Activated CD4-positive, alpha-beta T cell treated with anti-CD3 and anti-CD28 coated beads, Interleukin-2, amount 50 U/mL, for 1 hour (primary cell): ENCODE measurements at places on chromosomes 2 and 18.

DNA sequence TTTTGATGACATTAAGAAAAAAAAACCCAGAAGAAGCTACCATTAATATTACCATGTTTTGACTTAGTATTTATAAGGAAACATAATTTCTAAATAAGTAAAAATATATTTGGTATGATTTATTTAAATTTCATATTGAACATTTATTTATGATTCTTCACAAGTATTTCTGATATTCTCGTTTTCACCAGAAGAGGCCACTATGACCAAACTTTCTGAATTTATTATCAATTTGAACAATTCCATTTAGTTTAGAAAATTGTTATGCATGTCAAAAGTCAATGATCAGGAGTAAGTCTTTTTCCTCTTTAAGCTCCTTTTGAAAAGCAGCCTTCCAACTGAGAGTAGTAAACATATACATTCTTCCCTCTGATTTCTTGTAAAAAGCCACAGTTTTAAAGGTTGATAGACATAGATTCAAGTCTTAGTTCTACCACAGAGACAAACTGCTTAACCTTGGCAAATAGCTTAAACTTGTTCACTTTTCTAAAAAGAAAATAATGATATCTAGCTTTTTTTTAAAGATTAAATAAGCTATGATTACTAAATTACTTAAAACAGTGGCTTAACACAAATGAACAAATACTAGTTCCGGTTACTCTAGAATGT, 329.9 kb downstream of the TRIB2 start:
- no peak for DNase-seq

GRCh38 chr2:20184067-20184938, 40.6 kb downstream of the SDC1 start:
- DNase-seq, result no peak

DNA sequence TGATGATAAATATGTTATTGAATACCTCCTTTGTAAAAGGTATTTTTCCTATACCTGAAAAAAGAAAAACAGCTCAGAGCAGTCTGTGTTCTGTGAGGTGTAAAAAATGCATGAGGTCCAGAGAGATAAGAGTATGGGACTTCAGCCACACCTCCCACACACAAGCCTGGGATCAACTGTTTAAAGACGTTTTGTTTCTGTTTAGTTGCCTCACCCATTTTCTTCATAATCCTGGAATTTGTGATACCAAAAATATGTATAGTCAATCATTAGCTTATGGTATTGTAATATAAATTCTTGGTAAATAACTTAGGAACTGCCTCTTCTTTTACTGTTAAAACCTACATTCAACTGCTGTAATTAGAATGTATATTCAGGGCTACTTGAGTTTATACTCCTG, 1322.9 kb upstream of the TMEFF2 start:
- no peak for DNase-seq

GRCh38 chr2:22904126-22904684, 480.8 kb upstream of the KLHL29 start:
- no peak for DNase-seq

GRCh38 chr2:232309592-232309991, 69.0 kb upstream of the ALPP start:
- DNase-seq, result no peak

GRCh38 chr2:177548636-177549035, 156.1 kb downstream of the AGPS start:
- no peak for DNase-seq

- DNase-seq, result no peak
Observed at GRCh38 chr2:173226899-173227698, 127.6 kb upstream of the CDCA7 start.

GRCh38 chr2:187017438-187017837, 168.5 kb upstream of the ZSWIM2 start:
- no peak for DNase-seq

DNA sequence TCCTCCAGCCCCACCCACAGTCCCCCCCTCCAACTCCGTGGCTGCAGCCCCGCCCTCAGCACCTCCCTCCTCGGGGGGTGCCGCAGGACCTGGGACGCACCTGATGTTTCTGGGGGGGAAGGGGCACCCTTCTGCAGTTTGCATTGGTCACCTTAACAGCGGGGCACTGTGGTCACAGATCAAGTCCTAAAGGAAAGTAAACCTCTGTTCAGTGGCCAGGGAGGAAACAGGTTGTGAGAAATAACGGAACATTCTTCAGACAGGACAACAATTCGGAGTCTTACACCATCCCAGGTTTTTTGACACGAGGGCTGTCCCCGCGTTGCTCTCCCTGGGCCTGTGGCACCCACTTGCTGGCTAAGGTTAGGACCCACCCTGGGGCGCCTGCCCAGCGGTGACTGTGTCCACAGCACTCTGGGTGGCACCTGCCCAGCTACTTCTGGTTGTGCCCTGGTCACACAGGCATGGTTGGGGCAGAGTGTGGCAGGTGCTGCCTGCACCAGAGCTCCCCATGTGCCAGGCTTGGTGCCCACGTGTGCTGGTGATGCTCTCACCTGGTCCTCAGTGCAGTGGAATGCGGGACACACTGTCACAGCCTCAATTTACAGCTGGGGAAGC, 93.5 kb upstream of the OTOS start:
- DNase-seq, result no peak

DNA sequence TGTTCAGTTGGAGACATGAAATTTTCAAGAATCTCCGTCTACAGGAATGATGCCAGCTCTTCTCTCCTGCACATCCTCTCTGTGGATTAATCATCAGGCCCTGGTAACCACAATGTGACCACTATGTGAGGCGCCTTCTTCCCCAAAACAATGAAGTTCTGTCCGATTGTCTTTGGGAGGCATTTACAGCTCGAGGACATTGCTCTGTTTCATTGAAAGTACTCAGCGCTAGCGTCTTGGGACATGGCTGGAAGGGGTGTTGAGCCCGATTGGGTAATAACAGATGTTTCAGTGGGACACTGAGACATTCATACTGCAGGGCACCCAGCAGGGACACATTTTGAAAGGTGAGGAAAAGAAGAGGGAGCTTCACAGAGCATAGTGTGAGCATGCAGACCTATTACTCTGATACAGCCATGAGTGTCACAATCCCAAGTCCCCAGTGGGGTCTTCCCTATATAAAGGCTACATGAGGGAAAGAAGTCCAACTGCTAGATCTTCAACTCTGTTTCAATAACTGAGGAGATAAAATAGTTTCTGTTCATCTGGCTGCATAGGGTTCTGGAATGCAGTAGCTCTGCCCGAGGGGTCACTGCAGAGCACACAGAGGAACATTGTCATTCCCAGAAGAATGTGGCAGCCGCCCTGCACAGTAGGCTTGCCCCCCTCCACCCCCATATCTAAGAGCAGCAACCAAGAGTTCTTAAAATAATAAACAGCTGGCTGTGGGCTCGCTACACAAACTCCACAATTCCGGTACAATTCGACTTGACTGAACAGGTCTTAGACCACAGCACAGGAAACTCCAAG, 237.3 kb downstream of the OSR1 start:
- no peak for DNase-seq

- no peak for DNase-seq
Observed at GRCh38 chr18:75048776-75049454, 160.0 kb downstream of the PTGR3 start.

DNA sequence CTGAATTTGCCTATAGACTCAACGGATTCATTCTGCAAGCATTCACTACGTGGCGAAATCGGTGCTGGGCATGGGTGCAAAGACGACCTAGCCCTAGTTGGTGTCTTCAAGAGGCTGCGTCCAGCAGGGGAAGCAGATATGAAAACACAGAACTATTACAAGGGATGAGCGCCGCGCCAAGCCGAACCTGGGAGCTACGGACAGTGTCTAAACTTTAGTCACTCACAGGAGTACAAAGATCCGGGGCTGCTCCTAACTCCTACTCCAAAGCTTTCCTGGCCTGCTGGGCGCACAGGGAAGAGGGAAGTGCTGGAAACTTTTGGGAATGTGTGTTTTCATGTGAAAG, 732 bp upstream of the ANXA4 start:
- peak; percentile 8 for DNase-seq

GRCh38 chr2:169237286-169237685, 125.0 kb downstream of the LRP2 start:
- no peak for DNase-seq

- DNase-seq, result no peak
Observed at GRCh38 chr18:9951022-9951859, 37.4 kb downstream of the VAPA start.

- DNase-seq, result no peak
Observed at GRCh38 chr2:199216253-199216652, 241.5 kb downstream of the SATB2 start.
